ENCODE measurements at places on chromosomes 11 and 22. TPM values are rescaled to one million over a fixed set of nuclear protein-coding genes. Genes with fewer than 3 reads are reported as not detected.
A peak's percentile ranks its signal among the peaks of the same experiment; 100 is the strongest.

Gene GLB1L3
- total RNA-seq = 2.0 TPM

Gene CCDC87
- total RNA-seq = 2.3 TPM

Gene FCHSD2
- 41.1 TPM for total RNA-seq

Gene TMEM45B
- 4.4 TPM for total RNA-seq

Gene OR52N4
- 1.4 TPM for total RNA-seq

Gene KCNE3
- total RNA-seq = 0.40 TPM

Gene C11orf16
- not detected for total RNA-seq

Gene WNT7B
- not detected for total RNA-seq

Gene KREMEN1
- 0.26 TPM for total RNA-seq

Gene CHRNA10
- total RNA-seq = 0.82 TPM

Gene BAIAP2L2
- total RNA-seq = 0.86 TPM

Gene KDM4D
- total RNA-seq = 0.23 TPM

Gene DDIAS
- 0.47 TPM for total RNA-seq

Gene NAALADL1
- 16.0 TPM for total RNA-seq

DNA sequence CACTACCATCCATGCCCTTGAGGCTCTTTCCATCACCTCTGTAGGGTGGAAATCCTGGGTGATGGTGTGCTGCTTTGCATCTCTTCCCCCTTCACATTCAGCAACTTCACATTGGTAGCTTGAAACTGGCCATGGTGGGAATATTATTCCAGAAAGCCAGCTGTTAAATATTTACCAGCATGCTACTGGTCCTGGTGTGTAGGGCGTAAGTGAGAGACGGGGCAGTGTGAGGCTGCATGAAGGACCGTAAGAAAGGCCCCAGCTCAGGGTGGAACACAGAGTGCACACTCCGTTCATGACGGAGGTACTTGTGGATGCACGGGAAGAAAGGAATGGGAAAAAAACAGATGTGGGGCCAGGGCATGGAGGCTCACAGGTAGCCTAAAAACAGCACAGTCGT lies 121.3 kb downstream of the PKNOX2 start:
- H3K36me3 ChIP-seq = no peaks in the 10 kb centered on the region
- H3K4me1 ChIP-seq = peaks cover 2% of the 10 kb centered on the region
- peaks cover 62% of the 10 kb centered on the region for H3K27me3 ChIP-seq
- H3K4me3 ChIP-seq = no peak overlapping the region

GRCh38 chr11:77660947-77661346 lies 23.4 kb upstream of the CLNS1A start:
- H3K4me3 ChIP-seq = peak overlapping the region; percentile 7
- H3K27me3 ChIP-seq = no peaks in the 10 kb centered on the region
- no peaks in the 10 kb centered on the region for H3K36me3 ChIP-seq

GRCh38 chr11:86741839-86742805 lies 58.2 kb upstream of the PRSS23 start:
- no peak for DNase-seq
- H3K36me3 ChIP-seq = no peaks in the 10 kb centered on the region
- no peaks in the 10 kb centered on the region for H3K4me1 ChIP-seq
- peaks cover 22% of the 10 kb centered on the region for H3K27me3 ChIP-seq
- H3K27ac ChIP-seq = no peak overlapping the region

DNA sequence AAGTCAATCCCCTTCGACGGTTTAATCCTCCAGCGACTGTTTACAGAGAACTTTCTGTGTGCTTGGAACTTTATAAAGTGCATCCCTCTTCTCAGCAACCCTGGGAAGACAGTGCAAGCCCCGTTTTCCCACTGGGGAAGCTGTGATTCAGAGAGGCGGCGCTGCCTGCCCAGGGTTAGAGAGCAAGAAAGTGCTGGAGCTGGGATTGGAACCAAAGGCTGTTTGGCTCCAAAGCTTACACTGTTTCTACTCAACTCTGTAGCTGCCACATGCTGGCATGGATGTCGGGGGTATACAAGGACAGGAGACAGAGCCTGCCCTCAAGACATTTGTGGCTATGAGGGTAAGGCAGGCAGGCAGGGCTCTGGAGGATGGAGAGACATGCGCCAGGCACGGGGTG lies 13.0 kb downstream of the FBLN1 start:
- H3K36me3 ChIP-seq = no peaks in the 10 kb centered on the region
- peaks cover 3% of the 10 kb centered on the region for H3K4me1 ChIP-seq
- DNase-seq = no peak
- no peak overlapping the region for H3K4me3 ChIP-seq

- no peaks in the 10 kb centered on the region for H3K27me3 ChIP-seq
- no peaks in the 10 kb centered on the region for H3K36me3 ChIP-seq
- no peak overlapping the region for H3K4me3 ChIP-seq
- DNase-seq = no peak
- no peak overlapping the region for H3K27ac ChIP-seq
Measured at GRCh38 chr22:38073150-38074130, 10.5 kb downstream of the SLC16A8 start.

- peaks cover 2% of the 10 kb centered on the region for H3K36me3 ChIP-seq
- no peaks in the 10 kb centered on the region for H3K27me3 ChIP-seq
- no peak overlapping the region for H3K27ac ChIP-seq
- H3K4me1 ChIP-seq = peaks cover 53% of the 10 kb centered on the region
- no peak for DNase-seq
Measured at GRCh38 chr11:114157476-114158050, 98.1 kb downstream of the ZBTB16 start.

- peaks cover 2% of the 10 kb centered on the region for H3K4me1 ChIP-seq
- DNase-seq = no peak
- H3K27ac ChIP-seq = no peak overlapping the region
- H3K27me3 ChIP-seq = peaks cover 19% of the 10 kb centered on the region
- no peaks in the 10 kb centered on the region for H3K36me3 ChIP-seq
Measured at GRCh38 chr11:123797114-123797513, 9.0 kb downstream of the OR6M1 start.

- H3K4me3 ChIP-seq = no peak overlapping the region
- H3K27me3 ChIP-seq = peaks cover 60% of the 10 kb centered on the region
- no peak overlapping the region for H3K27ac ChIP-seq
- no peaks in the 10 kb centered on the region for H3K36me3 ChIP-seq
- peaks cover 3% of the 10 kb centered on the region for H3K4me1 ChIP-seq
- no peak for DNase-seq
Measured at GRCh38 chr22:22462813-22463567, 45.6 kb downstream of the ZNF280B start.

- H3K36me3 ChIP-seq = no peaks in the 10 kb centered on the region
- H3K4me1 ChIP-seq = peaks cover 7% of the 10 kb centered on the region
- DNase-seq = no peak
- no peak overlapping the region for H3K27ac ChIP-seq
Measured at GRCh38 chr22:19932367-19933206, 9.0 kb upstream of the COMT start.

DNA sequence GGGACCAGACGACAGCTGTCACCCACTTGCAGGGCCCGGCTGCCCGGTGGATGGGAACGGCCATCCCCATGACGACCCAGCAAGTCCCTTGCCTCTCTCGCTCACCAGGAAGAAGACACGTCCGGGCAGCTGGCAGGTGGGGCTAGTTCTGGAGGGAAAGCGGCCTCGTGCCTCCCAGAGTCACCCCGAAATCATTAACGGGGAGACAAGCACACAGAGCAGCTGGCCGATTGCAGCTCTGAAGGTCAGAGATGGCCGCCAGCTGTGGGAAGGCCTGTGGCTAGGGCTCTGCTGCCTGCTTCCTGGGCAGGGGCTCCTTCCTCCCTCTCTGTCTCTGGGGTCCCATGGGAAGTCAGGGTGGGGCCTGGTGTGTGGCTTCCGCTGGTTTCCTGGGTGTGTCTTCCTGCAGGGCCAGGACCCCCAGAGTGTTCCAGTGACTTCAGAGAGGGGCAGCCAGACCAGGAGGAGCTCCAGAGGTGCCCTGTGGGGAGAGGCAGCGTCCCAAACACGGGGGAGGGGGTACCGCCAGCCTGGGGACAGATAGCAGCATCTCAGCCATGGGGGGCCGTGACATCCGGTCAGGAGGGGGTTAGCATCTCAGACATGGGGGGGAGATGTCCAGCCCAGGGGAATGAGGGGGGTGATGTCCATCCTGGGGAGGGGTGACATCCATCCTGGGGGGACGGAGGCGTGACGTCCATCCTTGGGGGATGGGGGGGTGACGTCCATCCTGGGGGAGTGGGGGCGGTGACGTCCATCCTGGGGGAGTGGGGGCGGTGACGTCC lies 114.9 kb downstream of the KCNQ1 start:
- H3K27ac ChIP-seq = no peak overlapping the region
- H3K36me3 ChIP-seq = no peaks in the 10 kb centered on the region
- no peaks in the 10 kb centered on the region for H3K27me3 ChIP-seq
- DNase-seq = no peak

GRCh38 chr11:61120706-61121191 lies 18.5 kb downstream of the CD5 start:
- H3K4me1 ChIP-seq = peaks cover 52% of the 10 kb centered on the region
- no peaks in the 10 kb centered on the region for H3K27me3 ChIP-seq
- no peak for DNase-seq
- H3K36me3 ChIP-seq = peaks cover 27% of the 10 kb centered on the region
- peak overlapping the region; percentile 77 for H3K4me3 ChIP-seq

DNA sequence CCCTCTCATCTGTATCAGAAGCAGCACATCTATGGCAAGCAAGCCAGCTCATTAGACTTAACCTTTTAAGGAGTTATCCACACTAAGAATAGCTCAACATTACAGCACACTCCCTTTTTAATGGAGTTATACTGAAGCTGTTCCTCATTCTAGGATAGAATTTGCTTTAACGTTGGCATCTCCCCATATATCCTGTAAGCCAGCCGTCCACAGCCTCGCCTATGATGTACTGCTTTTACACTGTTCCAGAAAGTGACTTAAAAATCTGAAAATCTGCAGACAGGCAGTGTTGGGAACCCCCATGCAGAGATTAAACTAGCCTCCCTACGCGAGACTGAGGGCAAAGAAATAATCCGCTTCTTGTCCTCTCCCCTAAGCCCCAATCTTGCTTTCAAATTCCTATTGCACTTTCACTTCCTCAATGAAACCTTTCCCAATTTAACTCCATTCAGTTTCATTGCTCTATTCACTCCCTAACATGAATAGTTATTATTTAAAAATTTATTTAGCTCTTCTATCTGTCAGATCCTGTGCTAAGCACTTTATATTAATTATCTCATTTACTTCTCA lies 225.0 kb downstream of the BLID start:
- H3K27ac ChIP-seq = no peak overlapping the region
- no peaks in the 10 kb centered on the region for H3K4me1 ChIP-seq
- no peaks in the 10 kb centered on the region for H3K27me3 ChIP-seq
- DNase-seq = no peak

- no peaks in the 10 kb centered on the region for H3K4me1 ChIP-seq
- DNase-seq = no peak
- H3K27me3 ChIP-seq = peaks cover 18% of the 10 kb centered on the region
- H3K36me3 ChIP-seq = no peaks in the 10 kb centered on the region
Measured at GRCh38 chr22:27551402-27551801, 250.2 kb downstream of the MN1 start.

DNA sequence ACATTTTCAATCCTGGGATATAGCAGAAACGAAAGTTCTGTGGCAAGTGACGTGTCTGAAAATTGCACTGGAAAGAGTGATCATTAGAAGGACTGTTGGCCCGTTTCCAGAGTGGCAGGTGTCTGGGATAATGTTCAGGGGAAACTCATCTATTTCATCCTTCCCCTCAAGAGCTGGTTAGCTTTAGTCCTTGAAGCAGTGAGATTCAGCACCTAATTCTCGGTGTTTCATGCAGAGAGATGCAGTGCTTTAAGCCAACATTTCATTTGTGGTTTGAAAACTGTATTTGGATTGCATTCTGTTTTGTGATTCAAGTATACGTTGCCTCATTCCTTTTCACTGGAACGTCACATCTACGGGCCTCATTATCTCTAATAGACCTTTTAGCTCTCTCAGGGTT lies 205.0 kb upstream of the RAG2 start:
- no peaks in the 10 kb centered on the region for H3K36me3 ChIP-seq
- H3K4me3 ChIP-seq = no peak overlapping the region
- peaks cover 19% of the 10 kb centered on the region for H3K27me3 ChIP-seq
- DNase-seq = no peak
- H3K27ac ChIP-seq = no peak overlapping the region

DNA sequence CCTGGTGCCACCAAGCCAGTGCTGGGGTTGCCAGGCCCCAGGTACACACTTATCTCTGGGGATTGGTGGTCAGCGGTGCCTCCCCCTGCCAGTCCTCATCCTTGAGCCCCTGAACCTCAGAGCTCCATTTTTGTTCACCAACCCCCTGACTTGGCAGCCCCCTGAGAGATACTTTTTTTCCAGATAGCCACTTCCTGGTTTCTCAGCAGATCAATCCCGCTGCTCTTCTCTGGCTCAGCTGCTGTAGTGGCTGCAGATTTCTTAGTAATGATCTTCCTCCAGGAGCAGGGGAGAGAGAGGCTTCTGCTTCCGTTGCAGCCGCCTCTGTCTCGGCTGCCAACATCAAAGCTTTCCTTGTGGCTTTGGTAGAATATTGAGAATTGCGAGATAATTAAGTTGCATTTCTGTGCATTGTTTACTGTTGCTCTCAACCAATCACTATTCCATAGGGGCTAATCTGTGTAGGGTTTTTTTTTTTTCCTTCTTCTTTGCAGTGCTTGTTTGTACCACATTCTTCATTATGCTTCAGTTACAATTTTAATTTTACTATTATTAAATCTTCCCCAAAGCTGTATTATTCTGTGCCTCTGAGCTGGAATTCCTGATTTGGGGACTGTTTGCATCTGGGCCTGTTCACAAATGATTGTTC lies 92.1 kb downstream of the PKNOX2 start:
- no peak for DNase-seq
- H3K4me1 ChIP-seq = peaks cover 7% of the 10 kb centered on the region
- no peaks in the 10 kb centered on the region for H3K36me3 ChIP-seq
- H3K27ac ChIP-seq = no peak overlapping the region
- H3K27me3 ChIP-seq = peaks cover 58% of the 10 kb centered on the region
- H3K4me3 ChIP-seq = no peak overlapping the region

GRCh38 chr22:30506507-30506968 lies 1.0 kb upstream of the SEC14L4 start:
- peaks cover 4% of the 10 kb centered on the region for H3K4me1 ChIP-seq
- no peak overlapping the region for H3K4me3 ChIP-seq
- no peak overlapping the region for H3K27ac ChIP-seq

- no peak overlapping the region for H3K27ac ChIP-seq
- no peaks in the 10 kb centered on the region for H3K36me3 ChIP-seq
- peaks cover 6% of the 10 kb centered on the region for H3K4me1 ChIP-seq
- H3K4me3 ChIP-seq = no peak overlapping the region
- DNase-seq = no peak
Measured at GRCh38 chr11:14304601-14305000, 54.4 kb downstream of the RRAS2 start.

DNA sequence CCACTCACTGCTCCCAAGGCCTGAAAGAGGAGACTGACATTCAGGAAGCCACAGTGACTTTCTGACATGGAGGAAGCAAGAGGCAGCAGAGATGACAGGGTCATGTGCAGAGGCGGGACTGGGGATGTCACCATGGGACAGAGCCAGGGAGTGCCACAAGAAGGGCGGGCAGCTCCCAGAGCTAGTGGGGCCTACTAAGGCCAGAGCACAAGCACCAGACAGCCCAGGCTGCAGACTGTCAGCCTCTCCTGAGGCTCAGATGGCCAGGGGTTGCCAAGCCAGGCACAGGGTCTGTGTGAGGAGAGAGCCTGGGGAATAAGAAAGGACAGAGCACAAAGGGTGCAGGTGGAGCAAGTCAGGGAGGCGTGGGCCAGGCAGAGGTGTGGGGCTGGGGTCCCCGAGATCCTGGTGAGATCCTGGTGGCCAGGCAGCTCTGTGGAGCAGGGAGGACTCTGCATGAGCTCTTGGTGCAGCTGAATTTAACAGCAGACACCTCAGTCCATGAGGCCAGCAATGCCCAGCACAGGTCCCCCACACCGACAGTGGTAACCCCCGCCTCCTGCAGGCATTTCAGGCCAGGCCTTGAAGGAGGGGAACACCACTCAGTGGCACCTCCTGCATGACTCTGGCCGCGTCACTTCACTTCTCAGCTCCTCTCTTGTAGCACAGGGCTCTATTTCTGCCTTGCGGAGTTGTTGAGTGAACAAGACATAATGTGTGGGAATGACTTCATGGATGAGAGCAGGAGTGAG lies 52.3 kb downstream of the SGSM3 start:
- H3K4me1 ChIP-seq = peaks cover 31% of the 10 kb centered on the region
- peak overlapping the region; percentile 85 for H3K27ac ChIP-seq
- no peak for DNase-seq
- no peaks in the 10 kb centered on the region for H3K27me3 ChIP-seq

Data from T-helper 17 cell (primary cell).